Ovary (tissue), 10 donors: ENCODE measurements at places on chromosomes 12 and 14. TPM values are rescaled to one million over a fixed set of nuclear protein-coding genes. Genes with fewer than 3 reads are reported as not detected.
A peak's percentile ranks its signal among the peaks of the same experiment; 100 is the strongest.

- H3K27me3 ChIP-seq: no peaks in the 10 kb centered on the region
- H3K4me3 ChIP-seq: no peak overlapping the region
- DNase-seq: no peak
- no peak overlapping the region for H3K27ac ChIP-seq
- no peaks in the 10 kb centered on the region for H3K4me1 ChIP-seq
Measured at GRCh38 chr12:2101771-2102170, 49.0 kb downstream of the CACNA1C start.

DNA sequence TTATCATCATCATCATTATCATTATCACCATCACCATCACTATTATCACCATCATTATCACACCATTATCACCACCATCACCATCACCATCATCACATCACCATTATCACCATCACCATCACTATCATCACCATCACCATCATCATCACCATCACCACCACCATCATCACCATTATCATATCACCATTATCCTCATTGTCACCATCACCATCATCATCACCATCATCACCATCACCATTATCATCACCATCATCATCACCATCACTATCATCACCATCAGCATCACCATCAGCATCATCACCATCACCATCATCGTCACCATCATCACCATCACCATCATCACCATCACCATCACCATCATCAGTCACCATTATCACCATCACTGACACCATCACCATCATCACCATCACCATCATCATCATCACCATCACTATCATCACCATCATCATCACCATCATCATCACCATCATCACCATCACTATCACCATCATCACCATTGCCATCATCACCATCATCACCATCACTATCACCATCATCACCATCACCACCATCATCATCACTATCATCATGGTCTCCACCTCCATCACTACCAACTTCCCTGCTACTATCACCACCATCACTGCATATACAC lies 20.2 kb upstream of the GALNT9 start:
- H3K4me1 ChIP-seq: no peaks in the 10 kb centered on the region
- H3K4me3 ChIP-seq: no peak overlapping the region
- H3K27me3 ChIP-seq: no peaks in the 10 kb centered on the region
- no peaks in the 10 kb centered on the region for H3K36me3 ChIP-seq
- no peak for DNase-seq

DPY19L2 gene
- 16.3 TPM for total RNA-seq

SLC39A2 gene
- total RNA-seq: not detected

RFC5 gene
- 20.9 TPM for total RNA-seq

LMO3 gene
- total RNA-seq: 2.9 TPM

HAL gene
- total RNA-seq: 0.27 TPM

DNA sequence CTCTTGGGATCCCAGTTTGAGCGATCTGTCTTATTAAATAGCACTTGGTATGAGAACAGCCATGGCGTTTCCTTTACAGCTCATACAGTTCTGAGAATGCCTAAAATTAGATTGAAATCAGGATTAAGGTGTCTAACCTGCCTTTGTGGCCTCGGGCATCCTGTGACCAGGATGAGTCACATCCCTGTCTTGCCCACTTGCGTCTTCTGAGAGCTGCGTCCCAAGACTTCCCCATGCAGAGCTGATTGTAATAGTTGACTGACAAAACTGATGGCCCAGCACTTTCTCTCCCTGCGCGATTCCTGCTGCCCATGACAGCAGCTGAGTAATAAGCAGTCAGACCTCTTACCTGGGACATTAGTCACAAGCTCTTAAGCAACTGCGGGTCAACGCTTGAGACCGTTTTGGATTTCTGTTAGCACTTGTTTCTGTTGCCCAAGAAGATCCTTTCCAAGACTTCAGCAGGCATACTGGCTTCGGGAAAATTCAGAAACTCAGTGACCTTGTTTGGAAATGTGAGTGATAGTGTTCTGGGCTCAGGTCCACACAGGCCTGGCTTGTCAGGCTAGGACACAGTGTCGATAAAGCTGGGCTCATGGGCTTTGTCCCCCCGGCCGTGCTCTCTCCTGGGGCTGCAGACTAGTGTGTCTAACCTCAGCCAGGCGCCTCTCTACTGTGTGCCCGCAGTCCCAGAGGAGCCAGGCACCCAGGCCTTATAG lies 169.9 kb upstream of the HIF1A start:
- peaks cover 21% of the 10 kb centered on the region for H3K4me1 ChIP-seq
- H3K36me3 ChIP-seq: no peaks in the 10 kb centered on the region
- H3K4me3 ChIP-seq: no peak overlapping the region
- DNase-seq: peak; percentile 40
- H3K27ac ChIP-seq: peak overlapping the region; percentile 28
